ENCODE measurements at places on chromosomes 3 and 15.
A peak's percentile ranks its signal among the peaks of the same experiment; 100 is the strongest.

- no peak for DNase-seq
- H3K27me3 ChIP-seq: no peaks in the 10 kb centered on the region
- H3K36me3 ChIP-seq: peaks cover 15% of the 10 kb centered on the region
- peak overlapping the region; percentile 78 for H3K4me3 ChIP-seq
- peaks cover 78% of the 10 kb centered on the region for H3K4me1 ChIP-seq
Measured at GRCh38 chr3:99872923-99873254, 55.2 kb downstream of the CMSS1 start.

GRCh38 chr3:11430207-11430606, 158.0 kb downstream of the ATG7 start:
- no peak for DNase-seq
- peaks cover 34% of the 10 kb centered on the region for H3K4me1 ChIP-seq
- H3K27ac ChIP-seq: peak overlapping the region; percentile 76
- peaks cover 3% of the 10 kb centered on the region for H3K36me3 ChIP-seq
- no peaks in the 10 kb centered on the region for H3K27me3 ChIP-seq

- H3K27me3 ChIP-seq: peaks cover 23% of the 10 kb centered on the region
- no peak overlapping the region for H3K4me3 ChIP-seq
- no peak overlapping the region for H3K27ac ChIP-seq
- no peaks in the 10 kb centered on the region for H3K36me3 ChIP-seq
- peaks cover 4% of the 10 kb centered on the region for H3K4me1 ChIP-seq
Measured at GRCh38 chr15:88243895-88244787, 12.4 kb downstream of the NTRK3 start.

- H3K4me3 ChIP-seq: peak overlapping the region; percentile 96
- peaks cover 50% of the 10 kb centered on the region for H3K4me1 ChIP-seq
- H3K27me3 ChIP-seq: no peaks in the 10 kb centered on the region
- H3K36me3 ChIP-seq: peaks cover 27% of the 10 kb centered on the region
Measured at GRCh38 chr3:156675830-156676767, 1.7 kb downstream of the TIPARP start.

DNA sequence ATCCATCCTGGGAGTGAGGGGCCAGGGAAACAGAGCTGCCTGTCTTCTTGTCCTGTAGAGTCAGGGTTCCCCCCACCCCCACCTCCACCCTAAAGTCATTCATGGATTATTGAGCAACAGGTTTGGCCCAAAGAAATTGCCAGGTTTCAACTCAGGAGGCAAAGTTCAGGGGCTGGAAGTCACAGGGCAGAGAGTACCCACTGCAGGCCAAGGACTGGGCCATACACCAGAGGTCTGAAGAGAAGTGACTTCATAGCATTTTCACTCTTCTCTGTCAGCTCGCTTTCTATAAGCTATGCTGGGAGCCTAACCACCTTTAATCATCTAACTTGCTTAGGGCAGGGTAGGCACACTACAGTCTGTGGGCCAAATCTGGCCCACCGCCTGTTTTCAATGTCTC, 50.1 kb downstream of the STARD5 start:
- H3K36me3 ChIP-seq: peaks cover 6% of the 10 kb centered on the region
- no peak overlapping the region for H3K4me3 ChIP-seq
- DNase-seq: no peak
- peaks cover 9% of the 10 kb centered on the region for H3K4me1 ChIP-seq

DNA sequence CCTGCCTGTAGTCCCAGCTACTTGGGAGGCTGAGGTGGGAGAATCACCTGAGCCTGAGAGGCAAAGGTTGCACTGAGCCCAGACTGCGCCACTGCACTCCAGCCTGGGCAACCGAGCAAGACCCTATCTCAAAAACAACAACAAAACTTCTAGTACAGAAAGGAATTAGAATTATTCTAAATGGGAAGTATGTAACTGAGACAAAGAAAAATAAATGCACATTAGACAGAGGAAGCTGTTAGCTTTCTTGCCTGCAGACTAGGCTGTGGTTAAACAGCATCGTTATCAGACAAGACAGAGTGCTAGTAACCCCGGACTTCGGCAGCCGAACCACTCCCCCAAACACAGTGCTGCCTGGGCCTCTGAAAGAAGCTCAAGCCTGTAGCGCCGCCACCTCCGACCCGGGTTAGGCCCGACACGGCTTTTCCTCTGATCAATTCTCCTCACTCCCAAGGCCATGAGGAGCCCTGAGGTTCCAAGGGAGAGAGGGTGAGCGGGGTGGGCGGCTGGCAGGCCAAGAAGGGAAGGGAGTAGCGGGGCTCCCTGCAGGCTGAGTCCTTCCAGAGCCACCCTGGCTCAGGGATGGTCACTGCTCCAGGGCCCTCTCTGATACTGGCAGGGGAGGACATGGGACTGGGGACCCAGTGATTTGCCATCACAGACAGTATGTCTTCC, 44.8 kb upstream of the MUC4 start:
- no peaks in the 10 kb centered on the region for H3K27me3 ChIP-seq
- H3K36me3 ChIP-seq: no peaks in the 10 kb centered on the region

GRCh38 chr3:52257911-52258310, 12.4 kb downstream of the PPM1M start:
- no peak overlapping the region for H3K27ac ChIP-seq
- no peak overlapping the region for H3K4me3 ChIP-seq
- no peaks in the 10 kb centered on the region for H3K27me3 ChIP-seq
- no peak for DNase-seq
- peaks cover 55% of the 10 kb centered on the region for H3K36me3 ChIP-seq
- H3K4me1 ChIP-seq: no peaks in the 10 kb centered on the region

DNA sequence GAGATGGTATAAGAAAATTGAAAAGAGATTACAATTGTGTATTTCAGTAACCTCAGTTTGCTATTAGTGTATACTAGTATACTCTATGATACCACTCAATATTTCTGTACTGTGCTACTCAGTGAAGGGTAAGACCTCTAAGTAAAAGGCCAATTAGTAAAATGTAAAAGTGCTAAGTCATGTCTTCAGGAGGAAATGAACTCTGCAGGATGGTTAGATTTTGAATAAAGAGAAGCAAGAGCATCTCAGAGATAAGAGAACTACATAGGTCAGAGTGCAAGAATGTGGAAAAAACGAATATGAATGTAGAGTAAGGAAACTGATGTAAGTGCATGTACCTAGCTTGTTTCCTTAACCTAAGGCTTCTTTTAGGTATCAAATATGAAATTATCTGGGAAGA, 796.6 kb upstream of the GBE1 start:
- no peak for DNase-seq
- H3K4me3 ChIP-seq: no peak overlapping the region
- H3K27me3 ChIP-seq: no peaks in the 10 kb centered on the region
- H3K36me3 ChIP-seq: no peaks in the 10 kb centered on the region
- H3K27ac ChIP-seq: no peak overlapping the region

DNA sequence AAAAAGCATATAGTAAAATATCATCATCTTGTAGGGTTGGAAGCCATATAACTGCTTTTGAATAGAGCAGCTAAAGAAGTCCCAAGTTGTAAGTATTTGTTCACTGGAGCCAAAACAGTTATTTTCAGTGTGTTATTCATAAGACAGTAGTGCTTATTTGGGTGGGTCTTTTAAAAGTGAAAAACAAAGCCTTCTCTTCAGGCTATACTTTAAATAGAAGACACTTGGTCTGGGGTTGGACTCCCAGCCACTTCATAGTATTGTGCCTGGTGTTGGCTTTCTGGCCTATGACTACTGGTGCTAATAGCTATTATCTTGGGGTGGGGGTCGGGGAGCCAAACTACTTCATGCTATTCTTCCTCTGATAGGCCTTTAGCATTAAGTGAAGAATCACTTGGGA, 135.2 kb downstream of the SLC25A26 start:
- peaks cover 26% of the 10 kb centered on the region for H3K4me1 ChIP-seq
- no peaks in the 10 kb centered on the region for H3K27me3 ChIP-seq
- H3K4me3 ChIP-seq: no peak overlapping the region
- H3K36me3 ChIP-seq: no peaks in the 10 kb centered on the region

DNA sequence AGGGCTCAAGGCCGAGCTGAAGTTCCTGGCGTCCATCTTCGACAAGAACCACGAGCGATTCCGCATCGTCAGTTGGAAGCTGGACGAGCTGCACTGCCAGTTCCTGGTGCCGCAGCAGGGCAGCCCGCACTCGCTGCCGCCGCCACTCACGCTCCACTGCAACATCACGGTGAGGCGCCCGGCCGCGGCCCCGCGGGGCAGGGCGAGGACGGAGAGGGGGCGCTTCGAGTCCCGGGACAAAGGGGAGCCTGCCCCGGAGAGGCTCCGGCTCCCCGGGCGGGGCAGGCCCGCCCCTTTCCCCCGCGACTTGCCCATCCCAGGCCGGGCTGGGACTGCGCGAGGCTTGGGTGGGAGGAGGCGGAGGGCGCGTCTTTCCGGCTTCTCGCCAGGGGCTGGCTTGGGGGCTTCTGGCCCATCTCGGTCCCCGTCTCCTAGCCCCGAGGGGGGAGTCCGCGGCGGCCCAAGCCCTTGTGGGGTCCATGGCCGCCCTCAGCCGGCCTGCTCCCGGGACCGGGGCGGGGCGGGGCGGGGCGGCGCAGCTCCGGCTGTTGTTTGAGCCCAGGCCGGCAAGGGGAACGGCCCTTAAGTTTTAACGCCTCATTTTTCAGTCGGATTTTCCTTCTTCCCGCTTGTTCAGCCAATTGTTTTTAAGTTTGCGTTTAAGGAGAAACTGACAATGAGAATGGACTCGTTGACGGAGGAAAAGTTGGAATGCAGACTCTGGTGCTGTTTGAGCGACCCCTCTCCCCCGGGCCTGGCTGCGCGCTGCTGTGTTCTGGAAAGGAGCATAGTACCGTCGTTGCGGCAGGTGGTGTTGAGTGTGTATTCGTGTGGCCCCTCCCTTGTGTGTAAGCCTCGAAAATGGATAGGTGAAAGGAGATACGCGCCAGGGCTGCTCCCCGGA, 683 bp downstream of the UBE2Q2 start:
- H3K36me3 ChIP-seq: peaks cover 5% of the 10 kb centered on the region
- peak overlapping the region; percentile 93 for H3K4me3 ChIP-seq
- peaks cover 68% of the 10 kb centered on the region for H3K4me1 ChIP-seq
- H3K27me3 ChIP-seq: no peaks in the 10 kb centered on the region
- peak overlapping the region; percentile 90 for H3K27ac ChIP-seq

DNA sequence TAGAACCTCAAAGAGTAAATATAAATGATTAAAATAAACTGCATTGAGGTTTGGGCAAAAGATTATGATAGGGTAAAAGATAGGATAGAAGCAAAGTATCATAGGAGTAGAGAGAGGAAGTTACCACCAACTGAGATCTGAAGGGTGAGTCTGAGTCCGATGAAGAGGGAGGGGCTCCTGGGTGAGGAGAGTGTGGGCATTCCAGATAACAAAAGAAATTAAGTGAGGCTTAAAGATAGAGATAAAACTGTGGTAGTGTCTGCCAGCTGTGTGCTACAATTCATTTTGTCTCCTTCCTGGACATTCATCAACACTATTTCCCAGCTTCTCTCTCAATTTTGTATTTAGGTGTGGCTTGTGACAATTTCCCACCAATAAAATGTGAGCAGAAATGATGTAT, 343.0 kb upstream of the PLSCR5 start:
- H3K4me3 ChIP-seq: no peak overlapping the region
- H3K4me1 ChIP-seq: peaks cover under 1% of the 10 kb centered on the region
- H3K27me3 ChIP-seq: no peaks in the 10 kb centered on the region
- peaks cover 1% of the 10 kb centered on the region for H3K36me3 ChIP-seq

DNA sequence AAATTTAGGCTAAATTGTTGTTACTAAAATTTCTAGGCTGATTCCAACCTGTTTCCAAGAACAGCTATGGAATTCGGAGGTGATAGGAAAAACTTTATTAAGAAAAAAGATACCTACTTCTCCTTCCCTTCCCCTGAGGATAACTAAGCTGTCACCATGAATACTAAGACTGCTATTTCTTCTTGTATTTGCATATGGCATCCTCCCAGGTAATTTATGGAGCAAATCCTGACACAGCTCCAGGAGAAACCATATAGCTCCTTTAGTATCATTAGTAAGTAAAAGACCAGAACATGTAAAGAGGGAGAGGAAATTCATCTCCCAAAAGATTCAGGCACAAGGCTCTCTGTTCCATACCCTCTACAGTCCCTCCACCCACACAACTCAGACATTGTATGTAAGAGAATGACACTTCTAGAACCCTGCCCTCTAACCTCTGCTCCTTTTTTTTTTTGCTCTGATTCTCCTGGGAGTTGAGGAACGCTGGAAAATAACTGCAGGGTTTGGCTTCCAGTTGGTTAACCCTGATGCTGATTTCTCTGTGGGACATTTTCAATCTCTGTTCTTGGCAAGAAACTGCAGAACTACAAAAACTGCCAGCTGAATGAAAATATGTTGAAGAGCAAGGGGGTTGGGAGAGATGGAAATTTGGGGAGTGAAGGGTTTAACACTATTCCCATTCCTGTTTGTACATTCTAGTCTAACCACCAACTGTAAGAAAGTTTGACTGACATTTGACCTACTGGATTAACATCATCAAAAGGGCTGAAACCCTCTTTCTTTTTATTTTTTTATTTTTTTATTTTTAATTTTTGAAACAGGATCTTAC, 14.2 kb upstream of the MAGI1 start:
- peaks cover 44% of the 10 kb centered on the region for H3K4me1 ChIP-seq
- no peaks in the 10 kb centered on the region for H3K27me3 ChIP-seq
- no peak for DNase-seq
- H3K36me3 ChIP-seq: no peaks in the 10 kb centered on the region
- peak overlapping the region; percentile 78 for H3K27ac ChIP-seq

DNA sequence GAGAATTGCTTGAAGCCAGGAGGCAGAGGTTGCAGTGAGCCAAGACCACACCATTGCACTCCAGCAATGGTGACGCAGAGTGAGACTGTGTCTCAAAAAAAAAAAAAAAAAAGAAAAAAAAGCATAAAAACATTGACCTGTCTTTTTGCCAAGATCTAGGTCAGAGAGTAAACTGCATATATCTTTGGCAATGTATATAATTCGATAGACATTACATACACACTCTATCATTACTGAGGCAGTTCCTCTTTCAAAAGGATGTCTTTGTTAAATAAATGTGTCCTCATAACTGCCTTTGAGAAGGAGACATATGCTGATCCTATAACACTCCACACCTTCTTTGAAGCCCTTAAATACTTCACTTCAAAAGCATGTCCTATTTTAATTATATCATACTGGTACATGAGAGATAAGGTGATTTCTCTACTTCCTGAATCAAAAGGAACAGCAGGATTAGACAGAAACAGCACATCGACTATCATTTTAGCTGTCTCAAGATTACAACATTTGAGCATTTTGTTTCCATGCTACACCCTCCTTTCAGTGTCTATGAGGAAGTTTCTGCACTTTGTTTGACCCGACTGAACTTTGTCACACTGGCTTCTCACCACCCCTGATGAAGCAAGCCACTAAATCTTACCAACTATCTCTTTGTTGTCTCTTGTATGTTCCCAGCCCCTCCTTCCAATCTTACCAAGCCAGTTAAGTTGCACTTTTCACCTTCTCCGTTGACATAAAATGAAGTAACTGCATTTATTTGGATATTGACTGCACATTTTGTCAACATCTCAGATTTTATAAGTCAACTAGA, 335.8 kb downstream of the MECOM start:
- H3K36me3 ChIP-seq: no peaks in the 10 kb centered on the region
- no peaks in the 10 kb centered on the region for H3K27me3 ChIP-seq
- no peak for DNase-seq
- peaks cover 16% of the 10 kb centered on the region for H3K4me1 ChIP-seq
- H3K4me3 ChIP-seq: no peak overlapping the region

DNA sequence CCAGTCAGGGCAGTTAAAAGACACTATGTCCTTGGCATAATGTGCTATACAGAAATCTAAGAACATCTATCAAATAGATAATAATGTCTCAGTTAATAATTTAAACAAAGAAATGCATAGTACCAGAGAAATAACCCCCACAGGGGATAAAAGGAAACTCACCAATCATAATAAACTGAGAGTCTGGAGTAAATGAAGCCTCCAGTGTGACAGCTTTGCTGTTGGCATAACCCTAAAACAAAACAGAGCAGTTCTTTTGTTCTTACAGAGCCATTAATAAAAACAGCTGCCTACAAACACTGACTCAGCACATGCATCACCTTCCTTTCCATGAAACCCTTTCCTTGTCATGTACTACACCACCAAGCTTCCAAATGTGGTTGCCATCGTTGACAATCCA, 13.5 kb downstream of the PPM1M start:
- no peak overlapping the region for H3K4me3 ChIP-seq
- H3K27ac ChIP-seq: no peak overlapping the region
- H3K4me1 ChIP-seq: no peaks in the 10 kb centered on the region
- no peak for DNase-seq
